ENCODE measurements at places on chromosomes 7 and 10. TPM values are rescaled to one million over a fixed set of nuclear protein-coding genes. Genes with fewer than 3 reads are reported as not detected.

- no peak for DNase-seq
Measured at GRCh38 chr7:143479055-143479766, 1.5 kb downstream of the TAS2R41 start.

DNA sequence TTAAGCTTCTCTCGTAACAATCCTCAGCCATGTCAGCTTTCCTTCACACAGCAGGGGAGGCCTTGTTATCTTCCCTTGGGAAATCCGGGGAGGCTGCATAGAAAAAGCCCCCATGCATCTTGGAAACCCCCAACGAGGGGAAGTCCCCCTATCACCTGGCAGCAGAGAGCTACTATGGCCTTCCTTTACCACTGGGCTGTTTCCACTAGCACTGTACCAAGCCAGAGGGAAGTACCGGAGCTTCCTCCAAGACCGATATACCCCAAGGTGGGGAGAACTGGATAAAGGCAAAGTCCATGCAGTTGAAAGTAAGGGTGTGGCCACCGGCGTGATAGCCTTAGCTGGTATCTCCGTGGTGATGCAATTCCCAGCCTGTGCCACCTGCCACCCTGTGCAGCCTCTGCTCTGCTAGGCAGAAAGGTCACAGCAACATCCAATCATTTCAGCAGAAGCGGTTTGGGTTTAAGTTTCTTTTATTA lies 4.4 kb upstream of the CLIP2 start:
- no peak for DNase-seq

GRCh38 chr7:129468087-129468486 lies 33.9 kb downstream of the STRIP2 start:
- no peak for DNase-seq

DNA sequence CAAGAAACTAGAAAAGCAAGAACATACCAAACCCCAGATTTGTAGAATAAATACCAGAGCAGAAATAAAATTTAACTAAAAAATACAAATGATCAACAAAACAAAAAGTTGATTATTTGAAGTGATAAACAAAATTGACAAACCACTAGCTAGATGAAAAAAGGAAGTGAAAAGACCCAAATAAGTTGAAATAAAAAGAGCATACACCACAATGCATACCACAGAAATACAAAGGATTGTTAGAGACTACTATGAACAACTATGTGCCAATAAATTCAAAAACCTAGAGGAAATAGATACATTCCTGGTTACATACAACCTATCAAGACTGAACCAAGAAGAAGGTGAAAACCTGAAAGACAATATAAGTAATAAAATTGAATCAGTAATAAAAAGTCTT lies 333.4 kb downstream of the SH2D4B start:
- DNase-seq = no peak

DNA sequence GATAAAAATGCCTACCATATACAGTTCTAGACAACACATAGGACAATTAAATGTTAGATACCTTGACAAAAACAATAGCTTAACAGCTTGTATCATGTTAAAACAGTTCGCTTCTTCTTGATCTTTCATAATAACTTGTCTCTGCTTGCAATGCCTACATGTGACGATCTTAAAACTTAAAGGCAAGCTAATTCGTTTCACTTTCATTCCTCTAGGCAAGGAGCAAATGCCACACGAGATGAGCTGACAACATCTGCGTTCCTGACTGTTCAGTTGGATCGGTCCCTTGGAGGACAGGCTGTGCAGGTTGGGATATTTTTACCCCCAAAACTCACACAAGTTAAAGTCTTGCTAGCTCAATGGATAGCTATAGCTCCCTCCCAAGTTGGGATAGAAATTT lies 51.6 kb upstream of the ARL4A start:
- DNase-seq = no peak

DNA sequence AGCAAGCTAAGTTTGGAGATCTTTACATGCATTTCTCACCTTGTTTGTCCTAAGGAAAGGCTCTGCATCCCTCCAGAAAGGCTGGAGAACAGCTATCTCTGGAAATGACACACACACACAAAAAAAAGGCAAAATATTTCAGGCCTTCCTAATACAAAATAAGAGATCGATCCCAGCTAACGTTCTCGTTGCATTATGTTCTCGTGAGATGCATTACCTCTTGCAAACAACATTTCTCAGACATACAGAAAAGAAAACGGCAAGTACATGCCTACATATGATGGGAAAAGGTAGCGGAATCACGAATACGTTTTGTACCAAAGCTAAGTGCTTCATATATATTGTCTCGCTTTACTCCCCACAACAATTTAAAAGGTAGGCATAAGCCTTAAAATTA lies 488 bp downstream of the MTERF1 start:
- no peak for DNase-seq

DNA sequence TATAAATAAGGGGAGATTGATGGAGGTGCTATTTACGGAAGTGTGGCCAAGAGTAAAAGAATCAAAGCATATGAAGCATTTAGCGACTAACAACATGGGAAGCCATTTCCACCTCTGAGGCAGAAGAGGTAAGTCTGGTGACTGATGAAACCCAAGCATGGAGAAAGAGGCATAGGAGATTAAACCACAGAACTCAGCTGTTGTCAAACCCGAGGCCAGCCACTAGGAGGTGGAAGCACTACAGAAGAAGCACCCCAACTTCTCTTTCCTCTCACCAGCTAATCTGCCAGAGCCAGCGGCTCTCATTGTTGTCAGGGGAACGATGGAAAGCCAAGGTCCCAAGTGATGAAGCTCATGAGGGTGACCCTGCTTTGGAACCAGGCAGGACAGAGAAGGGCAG lies 19.6 kb upstream of the CNTNAP2 start:
- DNase-seq = no peak

- peak; percentile 84 for DNase-seq
Measured at GRCh38 chr10:8056871-8057331, 2.4 kb downstream of the GATA3 start.

DNA sequence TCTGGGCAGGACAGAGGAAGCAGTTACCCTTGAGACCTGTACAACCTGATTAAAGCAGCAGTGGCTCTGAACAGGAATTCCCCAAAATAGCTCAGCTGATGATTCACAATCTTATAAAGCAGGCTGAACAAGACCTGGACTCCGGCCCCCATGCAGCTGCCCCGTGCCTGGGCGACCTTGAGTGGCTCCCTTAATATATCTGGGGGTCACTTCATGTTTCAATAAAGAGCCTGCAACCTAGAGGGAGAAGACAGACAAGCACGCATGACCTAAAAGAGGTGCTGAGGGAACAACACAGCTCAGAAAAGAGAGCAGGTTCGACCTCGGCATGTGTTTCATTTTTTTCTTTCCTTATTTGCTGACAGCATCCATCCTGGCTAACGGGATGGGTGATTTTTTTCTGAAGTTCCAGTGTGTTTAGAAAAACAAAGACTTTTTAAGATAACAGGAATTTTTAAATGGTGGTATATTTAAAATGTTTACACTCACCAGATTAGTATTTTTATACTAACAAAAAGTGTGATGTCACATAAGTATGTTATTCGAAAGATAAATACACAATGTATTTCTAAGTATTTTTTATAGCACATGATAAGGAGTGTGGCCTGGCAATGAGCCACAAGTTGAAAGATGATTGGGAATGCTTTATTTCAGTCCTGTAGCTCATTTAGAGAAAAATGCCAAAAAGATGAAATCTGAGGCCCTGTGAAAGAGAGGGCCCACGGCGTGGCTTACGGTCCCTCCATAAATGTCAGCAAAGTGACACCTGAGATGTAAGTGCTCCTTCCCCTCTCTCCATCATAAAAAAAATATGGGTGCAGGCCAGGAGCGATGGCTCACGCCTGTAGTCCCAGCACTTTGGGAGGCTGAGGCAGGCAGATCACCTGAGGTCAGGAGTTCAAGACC lies 161.3 kb downstream of the SLIT1 start:
- no peak for DNase-seq

DNA sequence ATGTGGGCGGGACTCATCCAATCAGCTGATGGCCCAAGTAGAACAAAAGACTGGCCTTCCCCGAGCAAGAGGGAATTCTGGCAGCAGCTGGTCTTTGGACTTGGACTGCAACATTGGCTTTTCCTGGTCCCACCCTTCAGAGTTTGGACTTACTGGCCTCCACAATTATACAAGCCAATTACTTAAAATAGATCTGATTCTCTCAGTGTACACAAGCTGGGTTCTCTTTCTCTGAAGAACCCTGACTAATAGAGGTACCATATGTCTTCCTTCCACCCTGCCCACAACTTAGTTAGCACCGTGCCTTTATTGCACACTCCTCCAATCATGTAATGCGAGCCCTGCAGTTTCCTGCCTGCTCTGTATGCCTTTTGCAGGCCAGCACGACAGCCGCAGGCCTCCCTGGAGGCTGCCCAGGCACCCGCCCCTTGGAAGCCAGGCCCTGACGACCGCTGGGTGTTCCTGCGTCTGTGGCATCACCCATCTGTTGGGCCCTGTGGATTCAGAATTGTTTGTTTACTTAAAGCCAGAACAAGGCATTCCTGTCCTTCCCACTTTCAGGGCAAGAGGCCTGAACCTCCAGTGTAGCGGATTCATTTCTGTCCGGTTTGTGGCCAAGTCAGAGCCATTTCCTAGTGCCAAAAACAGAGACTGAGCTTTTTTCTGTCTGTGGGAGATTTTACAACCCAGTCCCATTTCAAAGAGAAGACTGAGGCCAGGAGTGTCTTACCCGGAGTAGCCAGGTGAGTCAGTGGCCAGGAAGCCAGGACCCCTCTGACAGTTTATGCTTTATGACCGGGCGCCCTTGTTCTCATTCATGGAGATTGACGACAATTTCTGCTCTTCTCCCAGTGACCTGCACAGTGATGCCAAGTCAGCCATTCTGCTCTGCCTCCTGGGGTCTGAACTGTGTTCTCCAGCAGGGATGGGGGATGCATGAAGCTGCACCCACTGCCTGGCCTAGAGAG lies 968 bp upstream of the INMT start:
- DNase-seq = no peak

DNA sequence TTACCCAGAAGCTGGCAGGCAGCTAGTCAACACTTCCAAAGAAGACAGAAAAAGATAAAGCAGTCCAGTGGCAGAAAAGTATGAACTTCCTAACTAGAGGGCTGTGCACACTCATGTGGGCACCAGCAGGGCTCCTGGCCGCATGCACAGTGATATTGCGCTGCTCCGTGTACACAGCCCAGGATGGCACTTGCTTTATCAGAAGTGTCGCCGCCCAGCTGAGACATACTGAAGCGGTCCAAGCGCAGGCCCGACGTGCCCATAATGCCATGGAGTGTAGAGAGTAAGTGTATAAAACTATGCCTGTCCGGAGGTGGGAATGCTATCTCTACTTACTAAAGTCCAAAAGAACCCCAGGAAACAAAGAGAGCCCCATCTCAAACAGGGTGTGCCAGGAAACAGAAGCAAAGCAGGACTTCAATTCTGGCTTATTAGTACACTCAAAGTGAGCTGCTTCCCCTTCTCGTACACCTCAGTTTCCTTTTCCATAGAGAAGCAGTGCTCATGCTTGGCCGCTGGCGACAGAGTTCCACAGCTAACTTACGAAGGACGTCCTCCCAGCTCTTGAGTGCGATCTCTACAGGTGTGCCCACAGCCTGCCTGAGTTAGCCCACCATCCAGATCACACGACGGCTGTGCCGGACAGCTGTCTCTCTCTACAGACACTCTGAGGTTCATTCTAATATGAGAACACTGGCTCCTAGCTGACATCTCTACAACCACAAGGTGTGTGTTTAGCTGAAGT lies 234.3 kb downstream of the COBL start:
- no peak for DNase-seq

Gene C10orf67
- total RNA-seq = 0.32 TPM

Gene CHCHD2
- total RNA-seq = 748 TPM

Gene CDNF
- total RNA-seq = 1.5 TPM

Gene SLC13A1
- total RNA-seq = not detected

Gene PHYHIPL
- not detected for total RNA-seq

All from activated CD8-positive, alpha-beta T cell treated with anti-CD3 and anti-CD28 coated beads for 36 hours (primary cell).